ENCODE measurements at places on chromosomes 3 and 15.

- no peak for DNase-seq
Measured at GRCh38 chr3:353191-353739, 156.7 kb downstream of the CHL1 start.

GRCh38 chr3:14378415-14378814, 24.0 kb upstream of the SLC6A6 start:
- no peak for DNase-seq

- DNase-seq: no peak
Measured at GRCh38 chr15:52464478-52464877, 64.2 kb downstream of the MYO5A start.

- no peak for DNase-seq
Measured at GRCh38 chr3:173065543-173065981, 75.5 kb downstream of the SPATA16 start.

DNA sequence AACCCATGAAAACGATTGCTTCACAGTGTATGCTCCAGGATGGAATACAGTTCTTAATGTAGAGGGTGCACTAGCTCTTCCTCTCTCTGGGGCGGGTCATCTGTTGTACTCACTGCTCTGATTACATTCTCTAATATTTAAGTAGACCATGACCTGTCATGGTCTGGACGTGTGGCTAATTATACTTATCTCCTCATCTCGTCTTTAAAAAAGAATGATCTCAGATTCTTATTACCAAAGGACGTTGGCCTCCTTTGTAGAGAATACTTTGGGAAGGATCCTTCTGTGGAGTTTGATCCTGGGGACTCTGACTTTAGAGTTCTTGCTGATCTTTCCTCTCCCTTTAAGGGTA, 48.4 kb upstream of the TRAK1 start:
- no peak for DNase-seq

- DNase-seq: no peak
Measured at GRCh38 chr3:197226179-197226578, 72.2 kb downstream of the DLG1 start.

- no peak for DNase-seq
Measured at GRCh38 chr3:4906107-4906621, 73.1 kb upstream of the BHLHE40 start.

DNA sequence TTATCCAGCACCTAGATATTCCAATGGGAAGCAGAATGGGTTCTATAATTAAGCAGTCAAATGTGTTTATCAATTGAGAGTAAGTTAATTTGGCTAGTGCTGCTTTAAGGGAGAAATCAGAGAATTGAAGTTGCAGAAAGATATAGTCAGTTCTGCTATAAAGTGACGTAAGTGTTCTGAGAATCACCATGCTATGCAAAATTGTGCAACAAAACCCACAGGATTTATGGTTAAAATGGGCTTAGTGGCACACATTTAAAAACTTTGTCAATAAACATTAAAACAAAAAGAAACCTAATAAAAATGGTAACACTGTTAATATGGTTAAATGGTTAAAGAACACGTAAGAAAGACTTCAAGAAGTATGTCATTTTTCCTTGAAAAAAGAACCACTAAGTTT, 74.5 kb downstream of the TMEM108 start:
- DNase-seq: no peak

DNA sequence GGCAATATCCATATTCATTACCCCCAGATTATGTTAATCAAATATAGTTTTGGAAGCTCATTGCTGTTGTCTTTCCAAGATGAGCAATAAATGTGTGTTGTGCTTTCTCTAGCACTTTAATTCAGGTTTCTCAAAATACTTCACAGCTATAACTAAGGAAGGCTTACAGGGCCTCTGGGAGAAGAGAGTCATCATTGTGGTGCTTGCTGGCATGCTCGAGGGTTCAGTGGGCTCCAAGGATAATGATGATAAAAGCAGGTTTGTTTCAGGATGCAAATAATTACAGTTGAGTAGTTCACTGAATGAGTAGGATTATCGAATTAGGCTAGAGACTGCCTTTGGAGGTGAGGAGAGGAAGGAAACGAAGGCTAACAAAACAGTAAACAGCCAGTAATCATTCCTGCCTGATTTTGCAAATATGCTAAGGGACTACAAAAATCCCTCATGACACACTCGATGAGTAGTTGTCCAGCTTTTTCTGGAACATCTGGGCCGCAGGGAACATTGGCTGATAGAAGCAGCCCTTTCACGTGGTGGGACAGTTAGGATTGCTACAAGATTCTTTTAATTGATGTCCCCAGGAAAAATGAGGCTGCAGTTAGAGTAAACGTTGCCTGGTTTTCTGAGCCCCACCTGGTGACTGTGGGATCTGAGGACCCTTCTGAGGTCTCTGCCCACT, 54.1 kb downstream of the SLC7A14 start:
- no peak for DNase-seq

DNA sequence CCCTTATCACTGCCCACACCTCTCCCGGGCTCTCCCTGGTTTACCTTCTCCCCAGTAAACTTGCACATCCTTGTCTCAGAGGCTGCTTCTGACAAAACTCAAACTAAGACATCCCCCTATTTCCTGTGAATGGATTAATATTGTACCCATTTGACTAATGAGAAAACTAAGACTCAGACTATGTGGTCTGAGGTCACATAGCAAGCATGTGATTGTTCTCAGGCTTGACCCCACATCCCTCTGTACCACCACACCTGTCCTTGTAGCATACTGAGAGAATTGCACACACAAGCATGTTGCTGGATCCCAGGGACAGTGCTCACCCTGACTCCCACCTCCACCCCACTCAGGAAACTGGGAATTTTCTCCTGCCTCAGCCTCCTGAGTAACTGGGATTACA, 90.7 kb upstream of the HES1 start:
- no peak for DNase-seq

GRCh38 chr15:100544946-100545345, 16.2 kb upstream of the CERS3 start:
- no peak for DNase-seq

DNA sequence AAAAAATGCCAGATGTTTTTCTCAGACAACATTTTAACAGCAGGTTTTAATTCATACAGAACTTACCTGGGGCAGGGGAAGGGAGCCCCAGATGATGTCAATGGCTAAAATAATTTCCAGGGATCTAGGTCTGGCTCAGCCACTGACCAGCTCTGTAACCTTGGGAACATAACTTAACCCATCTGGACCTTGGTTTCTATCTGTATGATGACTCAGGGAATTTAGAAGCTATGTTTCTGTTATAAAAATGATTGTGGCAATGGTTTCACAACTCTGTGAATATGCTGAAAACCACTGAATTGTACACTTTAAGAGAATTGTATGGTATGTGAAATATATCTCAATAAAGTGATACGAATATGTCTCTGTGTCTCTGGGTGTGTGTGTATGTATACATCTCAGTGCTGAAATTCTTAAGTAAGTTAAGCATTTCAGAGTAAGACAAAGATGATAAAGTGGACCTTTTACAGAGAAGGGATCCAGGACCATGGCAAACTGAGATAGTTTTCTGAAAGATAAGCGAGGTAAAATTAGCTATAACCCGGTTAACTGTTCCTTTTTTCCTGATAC, 2.9 kb downstream of the SH3GL3 start:
- no peak for DNase-seq

DNA sequence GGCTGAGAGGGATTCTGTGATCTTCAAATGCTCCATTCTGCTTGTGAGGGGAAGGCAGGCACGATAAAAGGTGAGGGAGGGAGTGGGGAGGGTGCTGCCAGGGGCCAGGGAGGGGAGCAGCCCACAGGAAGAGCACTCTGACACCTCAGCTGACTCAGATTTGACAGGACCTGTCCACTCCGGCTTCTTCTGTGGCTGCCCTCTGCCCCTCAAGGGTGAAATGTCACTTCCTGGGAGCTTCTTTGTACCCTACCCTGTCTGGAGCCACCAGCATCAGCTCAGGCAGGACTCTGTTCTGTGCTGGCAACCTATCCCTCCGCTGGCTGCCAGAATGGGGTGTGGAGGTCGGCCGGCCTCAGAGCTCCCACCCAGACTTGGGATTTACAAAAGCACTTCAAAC, 114.0 kb upstream of the HACD2 start:
- DNase-seq: no peak

- DNase-seq: no peak
Measured at GRCh38 chr15:60548101-60548500, 69.2 kb upstream of the ICE2 start.

Measured in stimulated activated CD8-positive, alpha-beta memory T cell treated with anti-CD3 and anti-CD28 coated beads, Interleukin-7, amount 100 ng/mL, for 1 hour (primary cell).